ENCODE measurements at places on chromosomes 11 and 22.

GRCh38 chr11:10878408-10879214, 20.8 kb upstream of the ZBED5 start:
- no peak for DNase-seq

- DNase-seq = no peak
Measured at GRCh38 chr11:113991170-113991569, 16.3 kb downstream of the HTR3A start.

- DNase-seq = no peak
Measured at GRCh38 chr11:93248602-93249001, 50.8 kb upstream of the SLC36A4 start.

GRCh38 chr22:48228468-48228867, 1466.0 kb downstream of the TBC1D22A start:
- DNase-seq = no peak

DNA sequence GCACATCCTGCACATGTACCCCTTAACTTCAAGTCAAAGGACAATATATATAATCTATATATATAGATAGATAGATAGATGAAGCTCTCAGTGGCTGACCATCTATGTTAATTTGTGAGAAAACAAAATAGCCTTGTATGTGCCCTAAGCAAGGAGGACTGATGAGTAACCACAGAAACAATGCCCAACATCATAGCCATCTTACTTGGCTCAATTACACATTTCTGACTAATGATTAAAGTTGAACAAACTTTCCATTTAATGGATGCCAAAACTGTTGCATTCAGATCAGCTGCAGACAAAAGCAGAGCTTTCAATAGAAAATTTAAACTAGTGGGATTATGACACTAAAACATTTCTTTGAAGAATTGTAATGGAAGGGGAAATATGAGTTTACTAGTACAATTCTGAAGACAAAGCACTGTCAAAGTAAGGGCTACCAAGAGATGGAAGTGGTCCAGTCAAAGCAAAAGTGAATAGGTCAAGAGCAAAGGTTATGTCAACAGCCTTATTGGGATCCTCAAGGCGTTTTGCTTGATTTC, 1188.2 kb upstream of the RAG2 start:
- no peak for DNase-seq

- DNase-seq = no peak
Measured at GRCh38 chr11:131422029-131422428, 51.6 kb downstream of the NTM start.

DNA sequence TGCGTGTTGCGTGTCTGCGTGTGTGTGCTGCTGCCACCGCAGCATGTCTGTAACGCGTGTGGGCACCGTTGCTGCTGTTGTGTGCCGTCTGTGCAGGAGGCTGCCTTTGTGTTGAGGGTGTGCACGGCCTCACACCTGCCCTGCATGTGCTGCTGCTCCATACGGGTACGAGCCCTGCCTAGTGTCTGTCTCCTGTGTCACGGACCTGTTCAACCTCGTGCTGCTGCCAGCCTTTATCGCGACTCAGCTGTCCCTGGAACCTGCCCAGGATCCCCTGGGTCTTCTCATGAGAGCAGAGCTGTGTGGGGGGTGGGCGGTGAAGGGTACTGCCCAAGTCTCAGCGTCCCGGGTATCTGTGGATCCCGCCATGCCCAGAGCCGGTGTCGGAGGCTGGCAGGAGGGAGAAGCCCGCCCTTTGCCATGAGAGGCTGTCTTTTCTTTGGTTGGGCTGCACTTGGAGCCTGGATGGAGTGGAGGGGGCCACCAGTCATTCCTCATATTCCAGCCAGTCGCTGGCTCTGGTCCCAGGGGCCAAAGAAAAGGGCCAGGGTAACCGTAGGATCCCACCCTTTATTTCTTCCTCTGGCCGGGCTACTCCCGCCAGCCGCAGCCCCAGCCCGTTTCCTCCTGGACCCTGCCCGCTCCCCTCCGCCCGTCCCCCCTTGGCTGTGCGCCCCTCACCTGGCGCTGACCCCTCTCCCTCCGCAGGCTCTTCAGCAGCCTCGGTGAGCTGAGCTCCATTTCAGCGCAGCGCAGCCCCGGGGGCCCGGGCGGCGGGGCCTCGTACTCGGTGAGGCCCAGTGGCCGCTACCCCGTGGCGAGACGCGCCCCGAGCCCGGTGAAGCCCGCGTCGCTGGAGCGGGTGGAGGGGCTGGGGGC, 7.8 kb upstream of the ACR start:
- DNase-seq = no peak

DNA sequence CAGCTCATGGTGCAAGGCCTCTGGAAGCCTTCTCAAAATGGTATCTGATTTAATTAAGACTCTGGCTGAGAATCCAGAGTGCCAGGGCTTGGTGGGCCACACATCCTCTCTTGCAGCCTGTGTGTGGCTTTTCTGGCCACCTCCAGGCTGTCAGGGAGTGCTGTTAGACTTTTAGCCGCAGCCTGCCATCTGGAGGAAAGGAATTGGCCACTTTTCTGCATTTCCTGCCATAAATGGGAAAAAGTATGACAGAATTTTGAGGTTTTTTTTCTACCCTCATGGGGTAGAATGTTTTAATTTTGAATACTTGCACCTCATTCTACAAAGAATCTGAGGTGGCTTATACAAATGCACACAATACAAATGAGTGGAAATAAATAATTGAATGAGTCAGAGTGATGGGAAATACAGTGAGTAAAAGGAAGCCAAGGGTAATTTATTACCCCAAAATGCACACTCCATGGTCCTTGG, 218.4 kb downstream of the ADAMTS15 start:
- no peak for DNase-seq

DNA sequence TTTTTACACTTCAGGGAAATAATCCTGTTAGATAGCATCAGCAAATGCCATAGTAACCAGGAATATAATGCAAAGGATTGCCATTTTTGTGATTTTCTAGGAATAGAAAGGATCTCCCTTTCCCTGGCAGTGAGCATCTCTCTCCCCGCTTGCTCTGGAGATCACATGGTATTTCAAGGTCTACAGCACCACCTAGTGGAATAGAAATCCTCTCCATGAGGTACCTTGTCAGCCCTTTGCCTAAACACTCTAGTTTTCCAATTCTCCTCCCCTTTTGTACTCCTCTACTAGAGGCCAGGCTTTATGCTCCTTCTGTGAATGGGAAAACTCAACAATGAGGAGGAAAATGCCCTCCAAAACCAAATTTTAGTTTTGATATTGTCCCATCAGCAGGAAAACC, 78.4 kb downstream of the XRRA1 start:
- no peak for DNase-seq

DNA sequence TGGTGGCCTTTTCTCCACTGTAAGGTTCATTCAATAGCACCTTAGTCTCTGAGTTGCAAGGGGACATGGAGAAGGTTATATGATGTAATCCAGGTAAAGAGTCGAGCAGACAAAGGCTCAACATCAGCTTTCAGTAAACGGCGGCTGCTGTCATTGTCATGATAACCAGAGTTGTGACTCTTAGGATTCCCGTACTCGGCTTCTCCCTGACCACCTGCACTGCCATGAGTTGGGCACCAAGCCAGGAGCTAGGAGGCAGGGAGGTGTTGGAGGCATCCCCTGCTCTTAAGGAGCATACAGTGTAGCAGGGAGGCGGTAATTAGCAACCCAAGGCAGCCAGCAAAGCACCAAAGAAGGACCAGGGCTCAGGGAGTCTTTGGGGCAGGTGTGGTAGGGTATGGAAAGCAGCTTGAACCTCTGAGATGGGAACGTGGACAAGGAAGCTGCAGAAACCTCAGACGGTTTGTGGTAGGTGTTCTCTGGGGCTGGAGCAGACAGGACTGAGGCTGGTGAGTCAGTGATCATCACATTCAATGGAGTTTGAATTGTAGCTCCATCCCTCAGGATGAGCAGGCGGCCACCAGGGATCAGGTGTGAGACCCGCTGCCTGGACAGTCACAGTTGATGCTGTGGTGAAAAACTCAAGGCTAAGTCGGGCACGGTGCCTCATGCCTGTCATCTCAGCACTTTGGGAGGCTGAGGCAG, 31.7 kb downstream of the LIF start:
- DNase-seq = no peak

DNA sequence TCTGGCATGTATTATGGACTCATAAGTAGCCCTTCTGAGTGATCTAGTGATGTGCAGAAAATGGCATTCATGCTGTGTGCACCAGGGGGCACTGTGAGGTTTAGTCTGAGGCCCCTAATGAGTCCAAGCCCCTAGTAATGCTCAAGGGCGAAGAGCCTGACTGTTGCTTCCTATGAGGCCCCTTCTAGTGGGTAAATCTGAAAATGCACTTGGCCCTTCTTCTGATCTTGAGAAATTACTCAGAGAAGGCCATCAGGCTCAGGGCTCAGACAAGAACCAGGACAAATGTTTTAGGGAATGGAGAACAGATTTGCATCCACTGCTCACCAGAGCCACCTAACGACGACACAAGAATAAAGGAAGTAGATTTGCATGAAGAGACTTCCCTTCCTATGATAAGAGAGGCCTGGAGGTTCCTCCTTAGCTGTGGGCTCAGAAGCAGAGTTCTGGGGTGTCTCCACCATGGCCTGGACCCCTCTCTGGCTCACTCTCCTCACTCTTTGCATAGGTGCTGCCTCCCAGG, 75.8 kb downstream of the GGTLC2 start:
- no peak for DNase-seq

- no peak for DNase-seq
Measured at GRCh38 chr11:11294551-11294855, 58.5 kb downstream of the CSNK2A3 start.

- no peak for DNase-seq
Measured at GRCh38 chr11:121081321-121081720, 19.7 kb upstream of the TECTA start.

GRCh38 chr22:31613904-31614296, 48.1 kb downstream of the PISD start:
- no peak for DNase-seq

DNA sequence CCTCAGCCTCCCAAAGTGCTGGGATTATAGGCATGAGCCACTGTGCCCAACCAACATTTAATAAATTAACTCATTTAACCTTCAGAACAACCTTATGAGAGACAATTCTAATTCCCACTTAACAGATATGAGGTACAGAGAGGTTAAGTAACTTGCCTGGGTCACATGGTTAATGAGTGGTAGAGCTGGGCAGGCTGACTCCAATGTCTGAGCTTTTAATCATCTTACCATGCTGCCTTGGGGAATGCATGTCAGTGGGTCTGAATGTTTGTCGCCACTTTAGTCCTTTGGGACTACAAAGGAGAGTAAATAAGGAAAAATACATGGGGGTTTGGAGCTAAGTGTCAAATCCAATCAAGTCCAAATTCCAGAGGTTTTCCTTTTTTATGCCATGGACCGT, 11.2 kb upstream of the PIK3C2A start:
- DNase-seq = no peak

DNA sequence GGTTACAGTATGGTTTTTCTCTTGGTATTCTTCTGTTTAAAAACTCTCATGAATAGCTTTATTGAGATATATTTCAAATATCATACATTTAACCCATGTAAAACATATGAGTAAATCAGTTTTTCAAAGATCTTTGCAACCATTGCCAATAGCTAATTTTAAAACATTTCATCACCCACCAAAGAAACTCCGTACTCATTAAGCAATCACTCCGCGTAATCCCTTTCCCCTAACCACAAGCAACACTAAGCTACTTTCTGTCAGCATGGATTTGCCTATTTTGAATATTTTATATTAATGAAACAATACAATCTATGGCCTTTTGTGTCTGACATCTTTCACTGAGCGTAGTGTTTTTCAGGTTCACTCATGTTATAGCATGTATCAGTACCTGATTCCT, 697.9 kb upstream of the ANO5 start:
- DNase-seq = no peak

DNA sequence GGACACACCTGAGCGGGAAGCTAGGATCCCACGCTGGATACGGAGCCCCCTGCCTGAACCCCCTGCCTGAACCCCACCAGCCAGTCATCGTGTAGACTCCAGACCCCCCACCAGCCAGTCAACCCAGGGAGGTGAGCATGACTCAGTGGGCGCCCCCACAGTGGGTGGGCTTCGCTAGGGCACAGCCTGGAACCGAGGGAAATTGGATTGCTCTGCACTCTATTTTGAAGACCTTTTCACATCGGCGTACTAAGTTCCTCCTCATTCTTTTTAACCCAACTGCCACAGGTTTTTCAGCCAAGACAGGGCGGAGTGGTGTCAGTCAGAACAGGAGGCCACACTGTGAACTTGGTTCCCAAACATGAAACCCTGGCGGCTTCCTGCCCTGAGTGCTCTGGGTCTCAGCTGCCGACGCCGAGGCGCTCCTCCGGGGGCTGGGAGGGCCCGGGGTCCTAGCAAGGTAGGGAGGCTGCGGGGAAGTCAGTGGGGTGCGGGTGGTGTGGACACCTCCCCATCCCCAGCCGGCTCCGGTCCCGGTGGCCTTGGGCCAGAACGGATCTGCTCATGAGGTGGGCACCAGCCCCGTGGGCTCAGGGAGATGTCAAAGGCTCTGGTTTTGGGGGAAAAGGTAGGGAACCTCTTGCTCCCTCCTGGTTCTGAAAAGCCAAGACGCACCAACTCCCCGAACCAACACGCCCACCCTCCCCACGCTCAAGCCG, 57.0 kb downstream of the BRD1 start:
- no peak for DNase-seq

DNA sequence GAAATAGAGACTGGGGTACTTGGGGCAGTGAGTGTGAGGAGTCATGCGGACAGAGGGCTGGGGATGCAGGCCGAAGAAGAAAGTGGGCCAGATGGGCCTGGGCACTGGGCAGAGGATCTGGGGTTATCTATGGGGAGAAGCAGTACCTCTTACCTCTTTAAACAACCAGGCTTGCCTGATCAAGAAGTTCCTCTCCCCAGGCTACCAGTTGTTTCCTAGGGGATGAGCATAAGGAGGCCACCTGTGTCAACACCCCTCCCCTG, 98.4 kb upstream of the PITPNB start:
- DNase-seq = no peak

DNA sequence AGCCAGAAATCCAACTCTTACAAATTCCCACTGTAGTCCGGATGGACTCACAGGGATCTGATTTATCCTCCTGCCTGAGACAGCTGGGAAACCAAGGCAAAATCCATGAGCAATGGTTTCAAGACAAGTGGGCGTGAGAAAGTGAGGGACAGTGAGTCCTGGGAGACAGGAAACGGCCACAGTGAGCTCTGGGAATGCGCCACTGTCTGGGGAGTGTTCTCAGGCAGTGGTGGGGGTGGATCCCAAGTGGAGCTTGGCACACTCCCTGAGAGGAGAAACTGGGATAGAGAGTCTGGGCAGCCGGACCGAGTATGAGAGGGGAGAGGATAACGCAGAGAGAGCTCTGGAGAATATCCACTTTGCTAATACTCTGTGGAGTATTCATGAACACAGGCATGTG, 9.8 kb downstream of the IL17REL start:
- DNase-seq = no peak

GRCh38 chr11:46391578-46392420, at the start of gene CHRM4:
Gene CHRM4, minus strand, starts transcription at chr11:46391776. Its CDS starts 5,219 bp downstream, at chr11:46386557.
- DNase-seq = no peak

- DNase-seq = no peak
Measured at GRCh38 chr11:70323806-70324205, 53.3 kb downstream of the PPFIA1 start.

GRCh38 chr11:45664376-45665205, 831 bp downstream of the CHST1 start:
- DNase-seq = no peak

- DNase-seq = no peak
Measured at GRCh38 chr22:27370269-27370668, 431.3 kb downstream of the MN1 start.

Measured in stimulated activated CD4-positive, alpha-beta T cell treated with anti-CD3 and anti-CD28 coated beads, Interleukin-1b, Interleukin-23, amount 100 ng/mL, for 24 hours (primary cell).